ENCODE measurements at places on chromosomes 16 and 17.

DNA sequence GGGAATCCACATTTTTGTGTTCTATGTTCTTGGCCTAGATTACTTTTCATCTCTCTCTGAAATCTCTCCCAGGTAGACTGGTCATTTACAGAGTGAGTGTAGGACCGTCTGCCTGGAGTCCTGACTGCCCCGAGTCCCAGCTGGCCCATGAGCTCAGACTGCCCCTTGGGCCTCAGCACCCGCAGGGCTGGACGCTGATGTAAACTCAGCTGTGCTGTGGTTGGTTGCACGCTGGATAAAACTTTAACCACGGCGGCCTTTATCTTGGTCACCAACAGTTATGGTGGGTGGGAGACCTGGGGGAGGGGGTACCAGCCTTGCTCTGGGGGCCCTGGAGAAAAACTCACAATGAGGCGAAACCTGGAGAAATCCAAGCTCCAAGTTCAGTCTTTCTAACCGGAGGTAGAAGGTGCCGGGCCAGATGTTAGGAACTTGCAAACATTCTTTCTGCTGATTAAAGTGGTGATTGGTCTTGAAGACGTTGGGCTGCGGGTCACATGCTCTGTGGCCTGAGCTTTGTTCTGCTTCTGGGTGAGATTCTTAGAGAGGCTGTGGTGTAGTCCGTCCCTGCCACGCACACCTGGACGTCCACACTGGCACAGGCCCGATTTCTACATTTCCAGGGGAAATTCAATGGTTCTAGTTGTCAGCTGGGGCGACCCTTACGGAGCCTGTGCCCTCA is 6.9 kb downstream of the METRNL start:
- no peak for DNase-seq

DNA sequence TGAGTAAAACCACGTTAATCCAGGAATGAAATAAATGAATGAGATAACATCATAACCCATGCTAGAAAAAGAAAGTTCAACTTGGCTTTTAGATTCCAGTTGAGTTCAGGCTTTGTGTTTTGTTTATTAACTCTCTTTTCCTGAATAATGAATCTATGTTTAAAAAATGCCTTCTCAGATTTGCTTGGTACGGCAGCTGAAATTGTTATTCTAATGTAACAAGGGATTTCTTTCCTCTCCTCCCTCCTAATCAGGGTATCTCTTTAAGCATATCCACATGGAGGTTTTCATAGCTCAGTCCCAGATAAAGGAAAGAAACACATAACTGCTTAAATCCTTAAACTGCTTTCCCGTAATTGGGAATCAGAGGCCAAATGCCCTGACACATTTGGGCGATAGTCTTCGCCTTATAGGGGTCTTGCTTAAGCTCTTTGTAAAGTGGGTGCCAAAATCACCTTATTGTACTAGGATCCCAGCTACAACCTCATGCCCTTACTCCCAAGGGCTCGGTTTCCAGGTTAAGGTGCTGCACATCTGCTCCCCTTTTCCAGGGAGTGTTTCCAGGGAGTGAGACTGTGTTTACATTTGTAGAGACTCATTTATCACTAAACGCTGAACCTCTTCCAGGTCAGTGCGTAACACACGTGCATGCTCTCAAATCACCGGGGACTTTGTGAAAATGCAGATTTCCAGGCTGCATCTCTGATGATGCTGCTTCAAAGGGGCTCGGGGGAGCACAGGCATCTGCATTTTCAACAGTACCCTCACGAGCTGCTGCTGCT is 142.8 kb upstream of the FOXF1 start:
- DNase-seq: no peak

DNA sequence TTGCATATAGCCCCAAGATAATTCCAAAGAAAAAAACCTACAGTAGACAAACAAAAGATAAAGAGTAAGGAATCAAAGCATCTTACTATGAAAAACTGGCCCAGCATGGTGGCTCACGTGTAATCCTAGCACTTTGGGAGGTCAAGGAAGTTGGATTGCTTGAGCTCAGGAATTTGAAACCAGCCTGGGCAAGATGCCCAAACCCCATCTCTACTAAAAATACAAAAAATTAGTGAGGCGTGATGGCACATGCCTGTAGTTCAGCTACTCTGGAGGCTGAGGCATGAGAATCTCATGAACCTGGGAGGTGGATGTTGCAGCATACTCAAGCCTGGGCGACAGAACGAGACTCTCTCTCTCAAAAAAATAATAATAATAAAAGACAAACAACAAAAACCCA is 764.7 kb upstream of the KIF2B start:
- DNase-seq: no peak

DNA sequence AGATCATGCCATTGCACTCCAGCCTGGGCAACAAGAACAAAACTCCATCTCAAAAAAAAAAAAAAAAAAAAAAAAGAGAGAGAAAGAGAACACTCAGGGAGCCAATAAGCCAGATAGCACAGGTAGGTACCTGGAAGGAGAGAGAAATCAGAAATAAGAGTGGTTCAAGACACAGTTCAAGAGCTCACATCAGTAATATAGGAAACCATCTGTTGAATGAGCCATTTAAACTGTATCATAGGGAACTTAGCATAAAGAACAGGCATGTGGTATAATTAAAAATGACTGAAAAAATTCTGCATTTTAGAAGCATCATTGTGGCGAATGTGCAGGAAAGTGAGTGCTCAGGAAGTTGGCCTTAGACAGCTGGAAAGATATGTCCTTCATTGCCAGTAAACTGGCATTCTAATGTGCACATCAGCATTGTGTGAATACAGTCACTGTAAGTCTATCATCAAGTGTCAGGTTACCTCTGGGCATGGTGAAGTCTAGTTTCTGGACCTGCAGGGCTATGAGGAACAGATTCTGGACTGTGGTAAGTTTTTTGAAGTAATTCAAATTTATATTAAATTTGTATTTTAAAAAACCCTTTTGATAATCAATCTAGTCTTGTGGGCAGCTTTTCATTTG is 20.4 kb downstream of the KRT12 start:
- no peak for DNase-seq

- no peak for DNase-seq
Observed at GRCh38 chr16:66970775-66971720, 10.0 kb downstream of the CES3 start.

- no peak for DNase-seq
Observed at GRCh38 chr16:90018652-90019542, at the start of gene DBNDD1. TSS of gene DBNDD1 (minus strand) at chr16:90019456. CDS start at chr16:90019341, 115 bp downstream.

- DNase-seq: no peak
Observed at GRCh38 chr16:88672776-88673175, 9.9 kb upstream of the MVD start.

- DNase-seq: no peak
Observed at GRCh38 chr16:73998707-73999106, 297.9 kb upstream of the PSMD7 start.

- no peak for DNase-seq
Observed at GRCh38 chr16:22652463-22652845, 141.8 kb downstream of the NPIPB5 start.

DNA sequence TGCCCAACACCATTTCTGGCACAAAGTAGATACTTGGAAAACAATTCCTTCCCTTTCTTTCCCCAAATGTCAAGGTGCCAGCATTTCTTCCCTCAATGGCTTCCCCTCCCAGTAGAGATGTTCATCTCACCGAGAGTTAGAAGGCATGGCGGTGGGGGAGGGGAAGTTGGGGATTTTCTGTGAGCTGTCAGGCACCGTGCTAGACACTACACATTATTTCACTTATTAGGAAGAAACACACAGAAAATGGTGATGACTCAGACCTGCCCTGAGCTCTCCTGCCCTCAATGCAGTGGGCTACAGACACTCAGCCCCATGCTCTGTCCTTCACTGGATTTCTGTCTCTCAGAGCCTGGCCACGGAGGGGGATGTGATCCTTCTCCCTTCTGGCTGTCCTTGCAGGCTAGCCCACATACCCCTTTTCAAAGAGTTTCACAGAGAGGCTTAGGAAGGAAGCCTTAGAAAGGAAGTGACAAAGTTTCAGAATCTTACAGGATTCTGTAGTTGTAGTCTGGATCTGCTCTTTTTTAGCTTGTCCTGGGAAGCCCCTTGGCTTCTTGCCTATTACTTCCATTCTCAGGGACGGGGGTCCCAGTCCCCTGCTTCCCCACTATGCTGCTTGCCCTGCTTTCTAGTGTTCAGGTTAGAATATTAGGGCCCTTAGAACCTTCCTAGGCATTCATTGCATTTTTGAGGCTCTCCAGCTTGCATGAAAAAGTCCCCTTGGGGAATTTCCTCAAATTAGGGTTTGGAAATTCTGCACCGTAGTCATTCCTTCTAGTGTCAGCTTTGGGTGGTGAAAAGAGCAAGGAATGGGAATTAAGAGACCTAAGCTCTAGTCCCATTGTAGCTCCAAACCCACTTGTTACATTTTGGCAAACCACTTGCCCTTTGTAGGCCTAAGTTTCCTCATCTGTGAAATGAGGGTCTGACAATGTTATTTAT is 12.2 kb upstream of the CCL5 start:
- peak; percentile 49 for DNase-seq

GRCh38 chr17:83041305-83041704 is 38.1 kb upstream of the METRNL start:
- DNase-seq: no peak

GRCh38 chr16:4056161-4057105 is 59.8 kb downstream of the ADCY9 start:
- no peak for DNase-seq

GRCh38 chr17:39156491-39156890 is 5.1 kb upstream of the PLXDC1 start:
- no peak for DNase-seq

DNA sequence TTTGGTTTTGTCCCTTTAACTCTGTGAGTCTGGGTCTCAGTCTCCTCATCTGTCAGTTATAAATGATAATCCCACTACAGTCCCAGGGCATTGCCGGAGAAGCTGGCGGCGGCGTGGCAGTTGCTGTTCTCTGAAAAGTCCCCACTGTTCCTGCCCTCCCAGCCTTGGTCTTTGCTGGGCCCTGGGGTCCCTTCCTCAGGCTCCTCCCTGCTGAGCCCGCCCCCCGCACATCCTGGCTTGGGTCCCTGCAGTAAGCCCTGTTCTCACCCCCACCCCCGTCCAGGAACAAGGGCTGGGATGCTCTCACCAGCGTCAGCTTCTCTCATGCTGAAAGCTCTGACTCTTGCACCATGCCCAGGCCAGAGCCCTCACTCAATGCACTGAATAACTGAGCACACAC is 35.3 kb upstream of the PEMT start:
- no peak for DNase-seq

DNA sequence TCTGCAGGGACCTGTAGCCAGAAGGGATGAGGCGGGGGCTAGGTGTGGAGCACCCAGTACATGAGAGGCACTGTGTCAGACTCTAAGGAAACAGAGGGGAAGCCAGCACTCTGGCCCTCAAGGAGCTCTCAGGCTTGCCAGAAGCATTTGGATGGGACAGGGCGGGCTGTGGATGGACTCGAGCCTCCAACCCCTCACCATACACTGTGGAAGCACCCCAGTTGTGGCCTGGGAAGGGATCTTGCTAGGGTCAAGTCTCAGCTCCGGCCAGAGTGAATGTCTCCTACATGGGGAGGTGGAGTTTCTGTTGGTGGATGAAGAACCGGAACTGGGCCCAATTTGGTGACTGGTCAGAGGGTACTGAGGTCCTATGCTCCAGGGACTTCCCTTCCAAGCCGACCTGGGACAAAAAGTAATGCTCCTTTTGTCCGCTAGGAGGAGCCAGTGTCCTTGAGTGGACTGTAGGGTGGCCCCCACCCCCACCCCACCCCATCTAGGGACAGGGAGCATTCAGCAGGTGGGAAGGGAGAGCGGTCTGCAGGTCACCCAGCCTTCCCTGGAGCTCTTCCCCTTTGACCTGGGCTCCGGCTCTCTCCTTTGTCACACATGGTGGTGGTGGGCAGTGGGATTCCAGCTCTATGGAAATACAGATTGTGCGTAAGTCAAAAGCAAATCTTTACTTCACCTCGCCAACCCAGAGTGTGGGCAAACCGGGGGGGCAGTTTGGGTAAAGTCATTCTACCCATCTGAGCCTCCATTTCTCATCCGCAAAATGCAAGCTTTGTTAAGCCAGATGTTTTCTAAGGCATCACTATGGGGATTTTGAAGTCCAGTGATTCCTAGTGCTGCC is 20.4 kb upstream of the PHB1 start:
- DNase-seq: no peak

DNA sequence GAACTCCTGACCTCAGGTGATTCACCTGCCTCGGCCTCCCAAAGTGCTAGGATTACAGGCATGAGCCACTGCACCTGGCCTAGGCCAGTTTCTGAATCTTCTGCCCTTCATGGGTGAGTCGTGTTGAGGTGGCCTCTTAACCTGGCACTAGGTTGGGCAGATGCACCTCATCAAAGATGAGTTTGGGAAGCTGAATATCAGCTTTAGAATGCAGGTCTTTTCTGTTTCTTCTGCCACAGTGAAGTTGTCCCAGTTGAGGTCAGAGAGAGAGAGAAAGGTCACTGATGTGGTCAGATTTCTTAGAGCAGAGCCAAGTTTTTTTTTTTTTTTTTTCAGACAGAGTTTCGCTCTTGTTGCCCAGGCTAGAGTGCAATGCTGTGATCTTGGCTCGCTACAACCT is 111.3 kb upstream of the WSCD1 start:
- no peak for DNase-seq

- no peak for DNase-seq
Observed at GRCh38 chr17:61635913-61636432, 45.0 kb upstream of the NACA2 start.

DNA sequence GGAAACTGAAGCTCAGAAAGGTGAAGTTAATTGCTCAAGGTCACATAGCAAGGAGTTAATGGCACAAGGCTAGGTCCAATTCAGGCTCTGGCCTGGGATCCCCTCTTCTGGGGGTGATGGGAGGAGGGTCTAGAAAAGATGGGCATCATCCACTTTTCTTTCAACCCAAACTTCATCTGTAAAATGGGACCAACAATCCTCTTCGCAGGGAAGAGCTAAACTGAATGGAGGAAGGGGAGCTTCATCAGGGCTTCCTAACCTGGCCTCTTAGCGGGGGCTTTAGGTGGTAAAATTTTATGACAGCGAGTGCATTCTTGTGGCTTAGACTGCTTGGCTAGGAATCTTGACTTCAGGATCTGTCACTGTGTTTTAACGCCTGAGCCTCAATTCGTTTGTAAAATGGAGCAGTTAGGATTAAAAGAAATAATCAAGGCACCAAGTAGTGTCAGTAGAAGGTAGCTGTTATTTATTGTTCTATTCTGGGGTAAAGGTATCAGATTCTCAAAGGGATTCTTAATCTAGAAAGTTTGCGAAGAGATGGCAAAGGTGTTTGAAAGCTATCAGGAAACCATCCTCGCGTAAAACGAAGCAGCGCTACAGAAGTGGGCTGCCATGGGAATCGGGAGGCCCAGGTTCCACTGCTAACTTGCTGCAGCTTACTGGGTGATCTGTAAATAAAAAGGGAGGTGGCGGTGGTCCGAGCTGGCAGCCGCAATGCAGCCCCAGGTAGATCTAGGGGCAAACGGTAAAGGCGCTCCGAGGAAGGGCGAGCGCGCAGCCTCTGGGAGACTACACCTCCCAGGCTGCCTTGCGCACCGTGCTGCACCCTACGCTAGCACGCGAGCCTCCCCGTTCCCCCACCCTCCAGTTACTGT is 1.5 kb upstream of the SRCAP start:
- DNase-seq: no peak

GRCh38 chr16:6066652-6067051 is 969.1 kb upstream of the EEF2KMT start:
- DNase-seq: no peak

DNA sequence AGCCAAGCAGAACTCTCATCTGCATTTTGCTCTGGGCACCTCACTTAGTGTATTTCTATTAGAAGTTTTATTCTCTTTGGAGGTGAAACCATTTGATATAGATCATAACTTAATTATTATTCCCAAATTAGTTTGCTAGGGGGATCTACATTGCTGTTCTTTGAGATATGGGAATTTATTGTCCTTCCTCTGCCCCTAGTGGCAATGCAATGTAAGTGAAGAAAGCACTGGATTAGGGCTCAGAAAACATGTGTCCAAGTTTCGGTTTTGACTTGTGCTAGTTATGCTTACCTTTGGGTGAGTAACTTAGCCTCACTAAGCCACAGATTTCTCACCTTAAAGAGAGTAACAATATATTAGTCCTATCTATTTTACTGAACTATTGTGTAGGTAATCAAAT is 2.9 kb downstream of the KRT39 start:
- no peak for DNase-seq

Data from stimulated activated CD4-positive, alpha-beta T cell treated with anti-CD3 and anti-CD28 coated beads, Interleukin-1b, Interleukin-23, amount 100 ng/mL, for 4 hours (primary cell).